ENCODE measurements at places on chromosomes 12 and 14.

DNA sequence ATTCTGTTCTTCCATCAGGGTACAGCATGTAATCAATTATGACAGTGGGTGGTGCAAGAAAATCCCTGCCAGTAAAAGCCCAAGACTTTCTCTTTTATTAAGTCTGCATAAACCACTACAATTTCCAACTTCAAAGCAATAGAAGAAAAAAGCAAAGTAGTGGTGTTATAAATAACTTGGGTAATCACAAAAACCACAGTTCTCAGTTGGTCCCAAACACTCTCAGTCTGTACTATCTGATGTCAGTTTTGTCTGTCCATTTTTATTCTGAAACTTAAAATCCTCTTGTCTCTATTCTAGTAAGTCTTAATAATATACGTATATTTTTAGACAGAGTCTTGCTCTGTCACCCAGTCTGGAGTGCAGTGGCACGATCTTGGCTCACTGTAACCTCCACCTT lies 8.8 kb upstream of the TIGAR start:
- no peak for DNase-seq

DNA sequence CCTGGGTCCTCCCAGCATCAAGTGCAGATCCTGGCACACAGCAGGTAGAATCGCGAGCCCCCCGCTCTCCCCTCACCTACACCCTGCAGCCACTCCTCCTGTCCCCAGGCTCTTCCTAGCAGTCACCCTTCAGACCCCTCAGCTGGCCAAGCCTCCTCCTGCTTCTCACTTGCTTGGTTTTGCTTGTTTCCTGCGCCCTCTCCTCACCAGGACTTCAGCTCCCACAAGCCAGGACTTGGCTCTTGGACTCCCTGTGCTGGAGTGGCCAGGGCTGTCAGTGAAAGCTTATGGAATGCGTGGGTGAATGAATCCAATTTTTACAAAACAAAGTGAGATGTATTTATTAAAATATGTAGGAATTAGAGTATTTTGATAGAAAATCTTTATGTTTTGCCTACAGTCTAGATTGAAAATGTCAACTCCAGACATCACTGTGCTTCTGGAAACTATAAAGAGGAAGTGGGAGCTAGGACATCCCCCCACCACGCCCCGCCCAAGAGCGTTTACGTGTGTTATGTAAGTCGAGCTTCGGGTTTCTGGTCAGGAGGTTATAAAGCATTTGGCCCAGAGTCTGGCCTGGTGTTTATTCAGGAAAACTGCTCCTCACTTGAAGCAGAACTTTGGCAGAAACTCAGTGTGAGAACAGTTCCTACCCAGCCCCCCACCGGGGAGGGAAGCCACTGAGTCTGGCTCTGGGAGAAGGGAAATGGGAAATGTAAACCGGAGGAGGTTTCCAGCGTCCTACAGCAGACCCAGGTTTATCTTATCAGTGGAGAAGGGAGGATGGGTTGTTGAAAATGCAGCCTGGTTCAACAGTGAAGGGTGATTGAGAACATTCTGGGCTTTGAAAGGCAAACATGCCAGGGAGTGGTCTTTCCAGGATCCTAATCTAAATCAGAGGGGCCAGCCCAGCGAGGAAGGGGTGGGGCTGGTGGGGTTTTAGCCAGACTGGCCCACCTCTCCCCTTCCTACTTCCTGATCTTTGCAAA lies 8.8 kb downstream of the ALDH2 start:
- peak; percentile 77 for DNase-seq

GRCh38 chr14:55706893-55707292 lies 126.9 kb downstream of the KTN1 start:
- no peak for DNase-seq

DNA sequence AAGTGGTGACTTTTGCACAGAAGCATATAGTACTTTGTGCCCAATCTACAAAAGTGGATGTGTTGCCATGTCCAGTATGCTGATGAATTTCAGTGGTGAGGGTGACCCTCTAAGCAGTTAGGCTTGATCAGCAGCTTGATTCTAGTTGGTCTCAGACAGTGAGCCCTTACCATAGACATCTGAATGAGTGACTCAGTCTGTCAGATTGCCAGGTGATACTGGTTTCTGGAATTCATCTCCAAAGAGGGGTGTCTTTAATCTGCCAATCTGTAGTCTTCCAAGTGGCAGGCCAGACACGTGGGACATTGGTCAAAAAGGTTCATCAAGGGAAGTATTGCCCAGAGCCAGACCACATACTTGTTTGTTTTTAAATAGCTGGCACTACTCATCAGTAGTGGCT lies 187.4 kb upstream of the SLC16A7 start:
- DNase-seq, result no peak

GRCh38 chr14:83196236-83196635 lies 1662.6 kb upstream of the SEL1L start:
- no peak for DNase-seq

- no peak for DNase-seq
Measured at GRCh38 chr12:61536117-61536516, 724.1 kb upstream of the USP15 start.

- DNase-seq, result no peak
Measured at GRCh38 chr12:52649066-52649465, 2.9 kb downstream of the KRT2 start.

GRCh38 chr12:30268041-30268440 lies 427.6 kb downstream of the IPO8 start:
- no peak for DNase-seq

GRCh38 chr12:72574138-72574537 lies 302.0 kb downstream of the TRHDE start:
- DNase-seq, result no peak

DNA sequence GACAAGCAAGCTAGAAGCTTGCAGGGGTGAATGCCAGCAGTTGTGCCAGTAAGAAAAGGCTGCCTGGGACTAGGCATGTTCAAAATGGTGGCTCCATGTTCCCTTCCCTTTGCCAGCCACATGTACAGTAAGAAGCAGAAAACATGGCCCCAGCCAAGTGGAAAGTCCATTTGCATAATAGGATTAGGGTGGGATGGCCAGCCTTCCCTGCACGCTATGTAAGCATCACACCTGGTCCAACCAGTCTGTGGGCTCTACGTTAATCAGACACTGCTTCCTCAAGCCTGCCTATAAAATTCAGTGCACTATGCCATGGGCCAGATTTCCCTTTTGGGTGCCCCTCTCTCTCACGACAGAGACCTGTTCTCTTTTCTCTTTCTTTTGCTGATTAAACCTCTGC lies 288.4 kb downstream of the GXYLT1 start:
- DNase-seq, result no peak

DNA sequence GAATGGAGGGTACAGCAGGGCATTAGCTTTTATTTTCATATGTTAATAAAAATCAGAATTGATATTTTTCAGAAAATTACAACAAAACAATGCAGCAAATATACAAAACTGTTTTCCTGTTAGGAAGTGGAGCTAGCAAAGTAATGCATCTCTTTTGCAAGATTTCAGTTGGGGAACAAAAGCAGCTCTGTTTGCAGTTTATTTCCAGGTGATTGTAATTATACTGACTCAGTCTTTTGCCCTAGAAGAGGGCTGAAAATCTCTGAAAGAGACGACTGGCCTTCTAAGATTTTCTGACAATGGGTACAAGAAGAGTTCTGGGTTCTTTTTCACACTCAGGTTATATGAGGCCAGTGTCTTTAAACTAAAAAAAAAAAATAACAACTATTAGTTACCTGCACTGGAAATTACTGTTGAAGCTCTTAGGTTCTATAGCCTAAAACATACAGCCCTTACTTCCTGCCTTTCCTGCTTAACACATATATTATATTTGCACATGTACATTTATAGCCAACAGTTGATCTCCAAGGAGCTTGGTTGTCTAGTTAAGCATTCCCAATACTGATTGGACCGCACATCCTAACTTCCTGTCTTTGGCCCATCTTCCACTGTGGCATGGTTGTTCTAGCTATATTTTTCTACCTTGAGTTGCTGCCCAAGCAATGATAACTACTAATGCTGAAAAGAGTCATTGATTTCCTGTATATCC lies 199.1 kb upstream of the KRR1 start:
- DNase-seq, result no peak

GRCh38 chr12:9143929-9144729 lies 28.4 kb upstream of the A2M start:
- no peak for DNase-seq

GRCh38 chr14:65449647-65450046 lies 37.1 kb downstream of the FUT8 start:
- no peak for DNase-seq

DNA sequence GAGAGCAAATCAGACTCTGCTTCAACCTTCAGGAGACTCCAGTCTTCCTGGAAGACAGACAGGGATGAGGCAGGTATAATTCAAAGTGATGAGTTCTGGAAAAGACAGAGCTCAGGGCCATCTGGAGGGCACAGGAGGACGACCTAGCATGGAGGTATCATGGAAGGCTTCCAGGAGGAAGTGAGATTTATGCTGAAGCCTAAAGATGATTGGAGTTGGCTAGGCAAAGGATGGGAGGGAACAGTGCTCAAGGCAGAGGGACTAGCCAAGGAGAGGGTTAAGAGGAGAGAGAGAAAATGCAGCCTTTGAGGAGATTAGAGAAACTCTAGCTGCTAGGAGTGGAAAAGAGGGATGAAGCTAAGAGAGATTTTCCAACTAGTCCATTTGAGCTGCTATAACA lies 438.5 kb downstream of the MED13L start:
- no peak for DNase-seq

DNA sequence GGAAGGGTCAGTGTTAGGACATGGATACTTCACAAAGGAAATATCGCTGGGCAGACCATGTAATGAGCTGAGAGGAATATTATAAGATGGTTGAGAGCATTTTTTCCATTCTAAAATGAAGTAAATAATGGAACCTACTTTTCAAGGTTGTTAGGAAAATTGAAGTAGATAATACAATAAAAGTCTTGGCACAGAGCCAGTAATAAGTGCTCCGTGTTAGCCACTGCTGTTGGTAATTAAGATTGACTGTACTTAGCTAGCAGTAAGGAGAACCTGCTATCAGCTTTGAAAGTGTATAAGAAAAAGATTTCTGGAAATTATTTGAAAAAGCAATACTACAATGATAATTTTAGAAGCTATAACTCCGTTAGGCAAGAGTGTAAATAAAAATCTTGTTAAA lies 77.6 kb downstream of the SCAF11 start:
- no peak for DNase-seq

- DNase-seq, result no peak
Measured at GRCh38 chr12:18427520-18427919, 166.2 kb downstream of the PIK3C2G start.

- no peak for DNase-seq
Measured at GRCh38 chr14:49893309-49894213, 679 bp downstream of the ARF6 start.

DNA sequence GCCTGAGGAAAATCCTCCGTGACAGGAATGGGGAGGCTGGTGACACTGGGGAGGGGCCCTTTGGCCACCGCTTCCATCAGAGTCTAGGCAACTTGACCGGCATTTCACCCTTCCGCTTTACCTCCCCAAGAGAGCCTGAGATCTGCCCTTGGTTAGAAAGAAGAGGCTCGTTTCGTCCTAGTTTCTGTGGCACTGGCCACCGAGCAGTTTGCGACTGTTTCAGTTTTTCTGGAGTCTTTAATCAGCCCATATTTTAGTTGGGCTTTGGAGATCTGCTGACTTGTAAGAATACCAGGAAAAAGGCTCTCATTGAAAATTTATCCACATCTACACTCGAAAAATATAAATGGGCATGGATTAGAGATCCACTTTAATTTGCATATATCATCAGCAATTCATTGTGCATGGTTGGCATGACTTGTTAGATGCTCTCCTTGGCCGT lies 414 bp upstream of the ANKS1B start:
- DNase-seq, result no peak

GRCh38 chr14:68106456-68106855 lies 286.9 kb downstream of the RAD51B start:
- DNase-seq, result no peak

GRCh38 chr12:110841007-110841406 lies 5.8 kb upstream of the CCDC63 start:
- no peak for DNase-seq

- no peak for DNase-seq
Measured at GRCh38 chr14:54001189-54001878, 44.7 kb upstream of the BMP4 start.

- no peak for DNase-seq
Measured at GRCh38 chr12:120327593-120327992, at the start of gene PLA2G1B. TSS of gene PLA2G1B (minus strand) at chr12:120327779. CDS start at chr12:120327753, 26 bp downstream.

DNA sequence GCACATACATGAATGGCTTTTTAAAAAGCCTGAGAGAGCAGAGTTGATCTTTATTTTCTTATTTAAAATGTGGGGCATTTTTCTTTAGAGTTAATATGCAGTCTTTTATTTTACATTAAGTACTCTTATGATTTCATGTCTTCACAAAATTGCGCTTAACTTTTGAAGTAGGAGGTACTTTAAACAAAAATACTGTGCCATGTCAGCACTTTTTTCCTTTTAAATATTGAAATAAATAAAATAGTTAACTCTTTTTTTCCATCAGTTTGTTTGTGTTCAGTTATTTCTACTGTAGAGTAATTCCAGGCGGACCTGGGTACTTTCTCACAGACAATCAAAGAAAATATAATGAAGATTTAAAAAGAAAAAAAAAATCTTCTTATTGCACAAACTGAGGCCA lies 231.7 kb downstream of the DPF3 start:
- no peak for DNase-seq

GRCh38 chr12:89969093-89969492 lies 260.5 kb upstream of the ATP2B1 start:
- no peak for DNase-seq

DNA sequence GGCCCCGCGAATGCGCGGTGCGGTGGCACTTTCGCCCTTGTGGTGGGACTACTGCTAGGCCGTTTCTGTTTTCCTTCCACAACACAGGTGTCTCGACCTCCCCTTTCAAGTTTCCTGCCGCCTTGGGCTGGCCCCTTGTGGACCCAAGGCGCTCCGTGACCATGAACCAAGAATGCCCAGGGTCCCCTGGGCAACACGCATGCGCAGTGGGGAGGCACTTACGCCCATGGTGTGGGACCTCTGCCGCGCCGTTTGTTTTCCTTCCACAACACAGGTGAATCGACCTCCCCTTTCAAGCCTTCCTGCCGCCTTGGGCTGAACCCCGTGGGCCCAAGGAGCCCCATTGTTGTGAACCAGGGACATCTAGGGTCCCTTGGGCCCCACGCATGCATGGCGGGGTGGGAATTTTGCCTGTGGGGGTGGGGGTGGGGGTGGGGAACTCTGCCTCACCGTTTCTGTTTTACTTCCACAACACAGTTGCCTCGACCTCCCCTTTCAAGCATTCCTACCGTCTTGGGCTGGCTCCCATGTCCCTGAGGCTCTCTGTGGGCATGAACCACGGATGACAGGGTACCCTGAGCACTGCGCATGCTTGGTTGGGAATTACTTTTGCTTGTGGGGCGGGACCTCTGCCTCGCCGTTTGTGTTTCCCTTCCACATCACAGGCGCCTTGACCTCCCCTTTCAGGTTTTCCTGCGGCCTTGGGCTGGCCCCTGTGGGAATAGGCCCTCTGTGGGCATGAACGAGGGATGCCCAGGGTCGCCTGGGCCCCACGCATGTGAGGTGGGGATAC lies 355.1 kb downstream of the ALG10 start:
- no peak for DNase-seq

- no peak for DNase-seq
Measured at GRCh38 chr12:126874427-126875026, 1392.4 kb upstream of the TMEM132C start.
